Mesothelial cell of epicardium (in vitro differentiated cells): ENCODE measurements at places on chromosomes 6 and 20. TPM values are rescaled to one million over a fixed set of nuclear protein-coding genes. Genes with fewer than 3 reads are reported as not detected.
A peak's percentile ranks its signal among the peaks of the same experiment; 100 is the strongest.

- no peaks in the 10 kb centered on the region for H3K27me3 ChIP-seq
- peak overlapping the region; percentile 87 for H3K27ac ChIP-seq
- no peak for DNase-seq
- H3K4me3 ChIP-seq, result no peak overlapping the region
Measured at GRCh38 chr6:4942673-4943009, 61.2 kb downstream of the RPP40 start.

DNA sequence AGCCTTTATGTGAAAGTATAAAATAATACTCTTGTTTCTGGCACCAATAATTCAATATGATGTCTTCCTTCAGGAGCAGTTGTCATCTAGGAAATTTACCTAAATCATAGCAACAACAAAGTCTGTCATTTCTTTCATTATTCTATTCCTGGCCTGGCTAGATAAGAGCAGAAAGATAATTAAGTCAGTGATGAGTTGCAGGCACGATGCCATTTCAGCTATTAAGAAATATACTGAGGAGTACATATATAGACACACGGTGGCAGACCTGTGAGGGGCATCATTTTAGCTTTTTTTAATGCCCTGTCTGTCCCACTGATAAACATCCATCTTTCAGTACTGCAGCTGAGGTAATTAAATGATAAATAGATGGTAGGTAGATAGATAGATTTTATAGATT is 756.1 kb upstream of the EPHA7 start:
- H3K27me3 ChIP-seq, result no peaks in the 10 kb centered on the region
- peaks cover 13% of the 10 kb centered on the region for H3K4me1 ChIP-seq
- H3K27ac ChIP-seq, result no peak overlapping the region
- no peaks in the 10 kb centered on the region for H3K36me3 ChIP-seq
- no peak overlapping the region for H3K4me3 ChIP-seq

- no peak for DNase-seq
- no peak overlapping the region for H3K4me3 ChIP-seq
- no peak overlapping the region for H3K27ac ChIP-seq
- peaks cover 48% of the 10 kb centered on the region for H3K27me3 ChIP-seq
Measured at GRCh38 chr6:40247516-40248115, 313.4 kb upstream of the MOCS1 start.

- H3K27ac ChIP-seq, result no peak overlapping the region
- no peaks in the 10 kb centered on the region for H3K27me3 ChIP-seq
- no peak for DNase-seq
- H3K4me1 ChIP-seq, result peaks cover 10% of the 10 kb centered on the region
Measured at GRCh38 chr6:133540361-133540760, 299.2 kb downstream of the EYA4 start.

- no peaks in the 10 kb centered on the region for H3K4me1 ChIP-seq
- no peak overlapping the region for H3K27ac ChIP-seq
- DNase-seq, result peak; percentile 12
- no peak overlapping the region for H3K4me3 ChIP-seq
Measured at GRCh38 chr20:58719258-58719657, 26.7 kb downstream of the NPEPL1 start.

GRCh38 chr20:47758517-47759450 is 26.5 kb downstream of the SULF2 start:
- H3K27ac ChIP-seq, result no peak overlapping the region
- H3K4me3 ChIP-seq, result no peak overlapping the region
- DNase-seq, result no peak

DNA sequence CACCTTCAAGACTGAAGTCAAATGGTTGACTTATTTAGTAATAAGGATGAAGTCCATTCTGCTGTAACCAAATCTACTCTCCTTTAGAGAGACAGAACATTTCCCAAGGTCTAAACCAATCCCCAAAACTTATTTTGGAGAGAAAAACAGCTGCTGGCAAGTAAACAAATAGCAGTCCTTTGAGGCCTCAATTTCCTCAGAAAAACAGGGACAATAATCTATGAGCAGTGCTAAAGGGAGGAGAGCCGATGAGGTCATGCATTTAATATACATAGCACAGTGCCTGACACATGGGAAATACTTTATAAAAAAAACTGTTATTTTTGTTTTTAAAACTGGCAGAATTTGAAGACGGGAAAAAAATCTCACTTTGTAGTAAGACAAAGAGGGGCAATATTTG is 526.0 kb downstream of the EPM2A start:
- DNase-seq, result no peak
- H3K36me3 ChIP-seq, result no peaks in the 10 kb centered on the region
- H3K4me3 ChIP-seq, result no peak overlapping the region

- H3K4me3 ChIP-seq, result no peak overlapping the region
- no peaks in the 10 kb centered on the region for H3K36me3 ChIP-seq
- H3K27me3 ChIP-seq, result peaks cover 6% of the 10 kb centered on the region
- H3K27ac ChIP-seq, result no peak overlapping the region
- H3K4me1 ChIP-seq, result no peaks in the 10 kb centered on the region
- no peak for DNase-seq
Measured at GRCh38 chr6:104428184-104428583, 431.5 kb downstream of the HACE1 start.

- H3K4me3 ChIP-seq, result no peak overlapping the region
- no peaks in the 10 kb centered on the region for H3K36me3 ChIP-seq
- no peak for DNase-seq
- H3K27ac ChIP-seq, result no peak overlapping the region
Measured at GRCh38 chr6:156883497-156884252, 106.5 kb downstream of the ARID1B start.

GRCh38 chr6:116492331-116493067 is 18.9 kb upstream of the CALHM5 start:
- DNase-seq, result no peak
- H3K4me3 ChIP-seq, result no peak overlapping the region
- H3K27ac ChIP-seq, result no peak overlapping the region

DNA sequence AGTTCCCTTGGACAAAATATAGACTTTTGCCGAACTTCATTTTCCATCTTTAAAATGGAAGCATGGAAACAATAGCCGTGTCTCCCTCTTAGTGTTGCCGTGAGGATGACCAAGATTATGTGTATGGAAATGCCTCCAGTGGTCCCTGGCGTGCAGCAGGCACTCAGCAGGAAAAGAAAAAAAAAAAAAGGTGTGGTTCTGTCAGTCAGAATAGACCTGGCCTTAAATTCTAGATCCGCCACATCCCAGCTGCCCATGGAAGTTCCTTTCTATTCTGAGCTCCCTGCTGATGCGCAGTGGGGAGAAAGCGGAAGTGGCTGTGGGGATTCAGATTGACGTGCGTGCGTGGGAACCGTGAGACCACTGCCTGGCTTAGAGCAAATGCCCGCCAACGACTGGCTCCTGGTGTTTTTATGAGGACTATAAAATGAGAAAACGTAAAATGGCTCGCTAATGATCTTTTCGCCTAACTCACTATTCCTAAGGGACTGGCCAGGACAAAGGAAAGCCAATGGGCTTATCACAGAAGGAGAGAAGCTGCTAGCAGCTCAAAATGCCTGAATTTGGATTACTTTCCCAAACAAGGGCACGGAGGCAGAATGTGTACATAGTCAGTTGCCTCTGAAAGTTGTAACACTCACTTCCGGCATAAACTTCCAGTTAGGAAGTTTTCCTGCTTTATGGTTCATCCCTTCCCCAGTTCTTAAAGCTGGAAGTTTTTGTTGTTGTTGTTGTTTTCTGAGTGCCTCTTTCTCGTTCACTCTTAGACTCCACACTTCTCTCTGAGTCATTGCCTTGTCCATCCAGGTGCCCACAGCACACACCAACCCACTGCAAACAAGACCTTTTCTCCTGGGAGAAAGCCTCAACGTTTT is 11.4 kb upstream of the PDE10A start:
- no peak overlapping the region for H3K4me3 ChIP-seq
- H3K4me1 ChIP-seq, result no peaks in the 10 kb centered on the region
- no peaks in the 10 kb centered on the region for H3K36me3 ChIP-seq
- no peak for DNase-seq
- H3K27ac ChIP-seq, result no peak overlapping the region

- H3K27ac ChIP-seq, result no peak overlapping the region
- DNase-seq, result no peak
- H3K27me3 ChIP-seq, result no peaks in the 10 kb centered on the region
- no peak overlapping the region for H3K4me3 ChIP-seq
- H3K4me1 ChIP-seq, result peaks cover 16% of the 10 kb centered on the region
Measured at GRCh38 chr6:80437221-80437620, 330.8 kb downstream of the BCKDHB start.

Gene GNAS-AS1
- 5.8 to 6.3 TPM (median 5.9 TPM) in 3 replicates for total RNA-seq

Gene SLC22A2
- 0.07 TPM in 1 of 3 replicates, not detected in the others for total RNA-seq

Gene IL17A
- not detected in 3 replicates for total RNA-seq

Gene CDC40
- total RNA-seq, result 22.9 to 24.3 TPM (median 23.8 TPM) in 3 replicates

Gene PSORS1C1
- total RNA-seq, result 0.29 to 1.1 TPM (median 0.72 TPM) in 3 replicates

Gene BMP2
- total RNA-seq, result 9.2 to 10.5 TPM (median 9.4 TPM) in 3 replicates
